ENCODE measurements at places on chromosomes 16 and 17. TPM values are rescaled to one million over a fixed set of nuclear protein-coding genes. Genes with fewer than 3 reads are reported as not detected.

ARL5C gene
- not detected for total RNA-seq

HEATR9 gene
- not detected for total RNA-seq

LRRC37A gene
- total RNA-seq = 0.78 TPM

IL21R gene
- 0.47 TPM for total RNA-seq

IL34 gene
- 3.1 TPM for total RNA-seq

SLC47A1 gene
- total RNA-seq = 0.35 TPM

DPEP1 gene
- total RNA-seq = not detected

SYT17 gene
- 5.8 TPM for total RNA-seq

SLC16A13 gene
- total RNA-seq = 7.9 TPM

RASL10B gene
- 1.5 TPM for total RNA-seq

KCNG4 gene
- total RNA-seq = not detected

ABCC3 gene
- 1.1 TPM for total RNA-seq

ARHGAP23 gene
- 83.4 TPM for total RNA-seq

RGS11 gene
- 3.9 TPM for total RNA-seq

ALOX15 gene
- total RNA-seq = not detected

CPNE2 gene
- total RNA-seq = 78.4 TPM

C1QTNF8 gene
- total RNA-seq = not detected

TMEM97 gene
- total RNA-seq = 9.1 TPM

KRT33A gene
- total RNA-seq = not detected

ABR gene
- total RNA-seq = 62.5 TPM

COG1 gene
- 27.5 TPM for total RNA-seq

NT5M gene
- total RNA-seq = 2.7 TPM

KRT35 gene
- total RNA-seq = not detected

SECTM1 gene
- total RNA-seq = 1.1 TPM

LDAF1 gene
- 67.4 TPM for total RNA-seq

SOX15 gene
- not detected for total RNA-seq

KRTAP3-1 gene
- total RNA-seq = not detected

TERB1 gene
- not detected for total RNA-seq

CSF3 gene
- total RNA-seq = 23.1 TPM

TCAP gene
- 2.1 TPM for total RNA-seq

SHISA9 gene
- 1.8 TPM for total RNA-seq

PPM1E gene
- total RNA-seq = 0.05 TPM

SPN gene
- not detected for total RNA-seq

MT1M gene
- total RNA-seq = not detected

XYLT1 gene
- total RNA-seq = 6.0 TPM

RIPOR1 gene
- total RNA-seq = 181 TPM

SLC5A2 gene
- total RNA-seq = not detected

ZNF689 gene
- total RNA-seq = 11.4 TPM

GDPD1 gene
- total RNA-seq = 3.0 TPM
